ENCODE measurements at places on chromosomes 16 and 17.

DNA sequence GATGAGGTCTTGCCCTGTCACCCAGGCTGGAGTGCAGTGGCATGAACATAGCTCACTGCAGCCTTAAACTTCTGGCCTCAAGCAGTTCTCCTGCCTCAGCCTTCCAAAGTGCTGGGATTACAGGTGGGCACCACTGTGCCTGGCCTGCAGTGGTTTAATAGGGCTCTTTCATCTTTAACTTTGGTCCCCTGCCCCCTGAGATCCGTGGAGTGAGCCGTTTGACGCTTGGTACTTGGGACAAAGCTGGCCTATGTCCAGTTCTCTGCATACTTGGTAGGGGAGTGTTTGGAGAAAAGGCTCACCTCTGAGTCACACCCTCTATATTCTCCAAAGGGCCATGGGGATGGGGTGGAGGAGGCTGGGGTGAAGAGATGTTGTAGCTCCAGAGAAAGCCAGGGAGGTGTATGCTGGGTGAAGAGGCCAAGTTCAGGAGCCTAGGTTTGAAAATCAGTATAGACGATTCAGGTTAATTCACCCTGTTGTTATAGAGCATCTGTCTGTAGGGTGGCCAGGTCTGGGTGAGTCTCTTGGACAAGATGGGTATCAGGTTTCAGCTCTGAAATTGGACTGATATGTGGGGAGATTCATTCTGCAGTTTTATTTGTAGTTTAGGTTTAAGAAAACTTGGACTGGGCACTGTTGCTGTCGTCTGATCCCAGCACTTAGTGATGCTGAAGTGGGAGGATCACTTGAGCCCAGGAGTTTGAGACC lies 17.6 kb downstream of the ABCC1 start:
- DNase-seq, result no peak

DNA sequence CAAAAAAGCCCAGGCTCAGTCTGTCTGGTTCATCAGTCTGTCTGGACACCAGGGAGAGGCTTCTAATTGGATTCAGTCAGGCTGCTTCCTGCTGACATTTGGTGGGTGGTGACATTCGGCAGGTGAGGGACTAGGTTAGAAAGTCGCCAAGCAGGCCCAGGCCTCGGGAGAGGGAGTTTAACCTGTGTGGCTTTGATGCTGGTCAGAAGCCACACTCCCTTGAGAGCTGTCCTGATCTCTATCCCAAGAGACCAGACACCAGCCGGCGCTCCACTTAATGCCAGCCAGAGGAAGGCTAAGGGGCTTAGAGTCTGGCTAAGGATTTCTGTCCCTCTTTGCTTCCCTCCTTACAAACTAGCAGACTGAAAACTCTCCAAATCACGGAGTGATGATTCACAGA lies 135.0 kb downstream of the GSG1L start:
- no peak for DNase-seq

GRCh38 chr17:59752446-59752845 lies 45.0 kb downstream of the VMP1 start:
- DNase-seq, result no peak

- no peak for DNase-seq
Observed at GRCh38 chr17:8563981-8564602, 66.4 kb downstream of the MYH10 start.

DNA sequence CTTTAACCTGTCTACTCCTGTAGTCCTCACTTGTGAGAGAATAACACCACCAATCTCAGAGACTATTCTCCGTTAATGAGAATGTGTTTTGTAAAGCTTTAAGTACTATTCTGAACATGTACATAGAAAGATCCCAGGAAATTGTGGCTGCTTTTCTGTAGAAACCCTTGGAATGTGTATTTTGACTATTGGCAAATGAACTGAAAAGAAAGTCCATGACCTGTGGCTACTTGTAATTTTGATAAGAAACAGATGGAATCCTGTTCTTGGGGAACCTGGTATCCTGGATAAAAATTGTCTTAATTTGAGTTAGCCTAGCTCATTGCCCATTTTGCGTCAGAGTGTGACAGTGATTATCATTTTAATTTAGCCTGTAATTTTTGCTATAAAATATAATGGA lies 9.1 kb downstream of the CTCF start:
- DNase-seq, result no peak

DNA sequence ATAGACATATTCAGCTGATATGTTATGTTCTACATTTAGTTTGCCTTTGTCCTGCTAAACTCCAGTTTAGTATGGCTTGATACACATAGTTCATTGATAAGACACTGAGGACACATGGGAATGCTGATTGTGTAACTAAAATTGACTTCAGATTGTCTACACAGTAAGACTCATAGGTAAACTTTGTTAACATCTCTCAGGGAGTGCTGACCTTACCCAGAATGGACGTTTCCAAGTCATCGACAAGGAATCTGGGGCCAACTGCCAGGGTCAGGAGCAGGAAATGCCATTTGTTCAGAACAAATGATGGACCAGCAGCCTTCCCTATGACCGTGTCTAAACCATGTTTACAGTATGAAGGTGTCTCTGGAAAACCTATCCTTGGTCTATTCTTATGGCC lies 58.7 kb downstream of the DYNLRB2 start:
- DNase-seq, result no peak

- DNase-seq, result no peak
Observed at GRCh38 chr17:36889770-36890349, 47.4 kb upstream of the LHX1 start.

DNA sequence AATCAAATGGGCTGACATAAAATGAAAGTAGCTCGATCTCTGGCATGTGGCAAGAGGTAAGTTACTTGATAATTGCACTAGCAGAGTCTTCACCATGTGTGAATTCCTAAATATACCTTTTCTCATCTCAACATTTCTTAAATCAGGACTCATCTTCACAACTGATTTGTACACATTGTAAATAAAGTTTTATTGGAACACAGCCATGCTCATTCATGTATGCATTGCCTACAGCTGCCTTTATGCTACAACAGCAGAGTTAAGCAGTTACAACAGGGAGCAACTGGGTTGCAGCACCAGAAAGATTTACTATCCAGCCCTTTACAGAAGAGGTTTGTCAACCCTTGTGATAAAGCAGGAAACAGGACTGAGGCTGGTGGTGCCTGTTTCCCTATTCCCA lies 48.1 kb downstream of the ARHGAP17 start:
- no peak for DNase-seq

DNA sequence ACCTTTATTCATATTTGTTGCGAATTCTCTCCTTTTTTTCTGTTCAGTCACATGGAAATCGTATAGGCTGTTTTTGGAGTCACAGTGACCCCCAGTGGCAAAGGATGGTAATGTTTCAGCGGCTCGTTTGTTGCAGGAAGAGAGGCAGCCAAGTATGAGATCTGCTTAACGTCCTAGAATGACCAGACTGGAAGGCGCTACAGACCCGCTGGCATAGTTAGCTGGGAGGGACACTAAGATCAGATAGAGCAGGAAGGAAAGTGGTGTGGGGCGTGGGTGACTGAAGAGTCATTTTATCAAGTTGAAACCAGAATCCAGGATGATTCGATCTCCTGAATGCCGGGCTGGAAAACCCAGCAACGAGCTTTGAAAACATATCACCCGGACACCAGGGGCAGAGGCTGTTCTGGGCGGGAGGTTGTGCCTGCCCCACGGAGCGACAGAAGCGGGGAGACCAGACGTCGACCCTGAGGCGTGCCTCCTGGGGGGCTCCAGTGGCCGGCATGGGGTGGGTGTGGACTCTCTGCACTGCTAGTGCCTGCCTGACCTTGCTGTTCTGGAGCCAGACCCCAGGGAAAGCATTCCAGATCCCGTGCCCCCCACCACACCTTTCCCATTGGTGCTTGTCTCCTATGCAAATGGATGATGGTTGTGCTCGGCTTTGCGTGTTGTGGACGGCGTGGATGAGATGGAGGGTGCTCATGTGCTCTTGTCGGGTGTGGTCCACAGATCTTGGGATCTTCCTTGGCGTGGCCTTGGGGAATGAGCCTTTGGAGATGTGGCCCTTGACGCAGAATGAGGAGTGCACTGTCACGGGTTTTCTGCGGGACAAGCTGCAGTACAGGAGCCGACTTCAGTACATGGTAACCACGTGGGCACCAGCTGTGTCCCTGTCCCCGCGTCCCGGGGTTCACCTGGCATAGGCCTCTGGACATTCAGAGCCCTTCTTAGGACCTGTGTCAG lies 7.7 kb downstream of the IL34 start:
- DNase-seq, result peak; percentile 88

- DNase-seq, result no peak
Observed at GRCh38 chr17:78962345-78962983, 17.3 kb downstream of the LGALS3BP start.

GRCh38 chr16:75116081-75116910 lies at the start of gene LDHD:
Gene LDHD, minus strand, starts transcription at chr16:75116780. Its CDS starts 60 bp downstream, at chr16:75116720.
- DNase-seq, result no peak

Data from activated T-cell treated with anti-CD3 and anti-CD28 coated beads, Interleukin-2, amount 50 U/mL, for 24 hours (primary cell).